IPS-NIHi11 (cell line): ENCODE measurements at places on chromosomes 6 and 20.

GRCh38 chr6:106746652-106747051 lies 117.3 kb downstream of the QRSL1 start:
- no peak for DNase-seq

- no peak for DNase-seq
Observed at GRCh38 chr6:315921-316752, 23.9 kb downstream of the DUSP22 start.

GRCh38 chr6:150451807-150452427 lies 83.1 kb downstream of the IYD start:
- no peak for DNase-seq

DNA sequence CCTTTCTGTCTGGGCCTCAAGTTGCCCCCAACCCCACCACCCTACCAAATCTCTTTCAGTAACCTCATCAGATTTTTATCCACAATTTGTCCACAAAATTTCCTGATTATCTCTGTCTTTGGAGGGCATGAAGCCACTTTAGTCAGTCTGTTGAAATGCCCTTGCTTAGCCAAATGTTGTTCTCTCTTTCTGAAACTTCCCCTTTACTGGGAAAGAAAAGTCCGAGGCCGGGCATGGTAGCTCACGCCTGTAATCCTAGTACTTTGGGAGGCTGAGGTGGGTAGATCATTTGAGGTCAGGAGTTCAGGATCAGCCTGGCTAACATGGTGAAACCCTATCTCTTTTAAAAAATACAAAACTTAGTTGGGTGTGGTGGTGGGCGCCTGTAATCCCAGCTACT lies 33.8 kb downstream of the TOMM6 start:
- DNase-seq: no peak

DNA sequence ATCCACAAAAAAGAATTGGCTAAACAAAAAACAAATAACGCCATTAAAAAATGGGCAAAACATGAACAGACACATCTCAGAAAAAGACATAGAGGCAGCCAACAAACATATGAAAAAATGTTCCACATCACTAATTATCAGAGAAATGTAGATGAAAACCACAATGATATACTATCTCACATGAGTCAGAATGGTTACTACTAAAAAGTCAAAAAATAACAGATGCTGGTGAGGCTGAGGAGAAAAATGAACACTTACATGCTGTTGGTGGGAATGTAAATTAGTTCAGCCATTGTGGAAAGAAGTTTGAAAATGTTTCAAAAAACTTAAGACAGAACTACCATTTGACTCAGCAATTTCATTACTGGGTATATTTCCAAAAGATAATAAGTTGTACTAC lies 430.1 kb upstream of the JAG1 start:
- no peak for DNase-seq

DNA sequence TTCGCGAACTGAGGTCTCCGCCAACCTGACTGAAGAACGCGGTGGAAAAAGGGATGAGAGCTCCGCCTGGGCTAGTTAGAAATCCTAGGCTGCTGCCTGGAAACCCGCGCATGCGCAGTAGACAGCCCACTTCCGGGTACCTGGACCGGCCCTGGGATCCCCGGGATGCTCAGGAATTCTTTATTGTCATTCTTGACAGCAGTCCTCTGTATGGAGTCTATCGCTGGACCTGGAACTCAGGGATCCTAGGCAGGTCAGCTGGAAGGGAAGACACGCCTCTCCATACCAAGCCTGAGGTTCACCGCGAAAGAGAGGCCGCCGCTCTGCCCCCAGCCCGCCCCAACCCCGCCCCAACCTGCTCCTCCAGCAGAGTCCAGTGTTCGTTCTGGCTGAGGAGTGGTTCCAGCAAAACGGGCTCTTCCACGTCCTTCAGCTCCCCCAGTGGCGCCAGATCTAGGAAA lies 1379.2 kb upstream of the DEFB115 start:
- DNase-seq: peak; percentile 49

DNA sequence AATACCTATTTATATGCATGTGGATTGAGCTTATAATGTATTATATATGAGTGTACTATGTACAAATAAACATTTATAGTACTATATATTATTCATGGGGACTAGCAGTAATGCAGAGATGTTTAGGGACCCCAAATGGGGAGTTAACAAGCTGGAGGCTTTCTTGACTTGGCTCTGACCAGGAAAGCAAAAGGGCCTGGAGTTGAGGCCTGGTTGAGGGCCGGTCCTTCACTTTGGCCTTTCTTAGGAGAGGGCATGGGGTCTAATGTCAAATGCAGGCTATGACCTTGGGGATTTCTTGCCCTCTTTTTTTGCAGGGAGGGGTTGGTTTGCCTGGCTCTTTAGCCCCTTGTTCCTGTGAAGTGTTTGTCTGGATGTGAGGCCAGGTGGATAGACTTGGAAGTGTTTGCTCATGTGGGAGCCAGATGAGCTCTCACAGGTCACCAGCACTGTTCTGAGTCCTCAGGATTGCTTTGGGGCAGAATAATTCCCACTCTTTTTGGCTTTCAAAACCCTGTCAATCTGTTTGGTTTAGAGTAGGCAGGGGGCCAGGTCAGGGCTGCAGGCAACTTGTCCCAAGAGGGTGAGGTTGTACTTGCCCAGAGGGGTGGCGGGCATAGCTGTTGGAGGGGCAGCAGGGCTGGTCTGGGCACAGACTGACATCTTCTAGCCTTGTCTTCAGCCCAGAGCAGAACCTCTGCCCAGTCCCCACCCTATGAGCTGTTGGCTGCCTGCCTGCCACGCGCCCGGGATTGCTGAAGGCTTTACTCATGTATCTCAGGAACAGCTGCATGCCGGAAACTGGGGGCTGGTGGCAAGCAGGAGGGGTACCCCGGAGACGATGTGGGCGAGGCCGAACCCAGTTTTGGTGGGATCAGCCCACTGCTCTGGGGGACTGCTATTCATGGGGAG lies 14.6 kb downstream of the TJAP1 start:
- no peak for DNase-seq

DNA sequence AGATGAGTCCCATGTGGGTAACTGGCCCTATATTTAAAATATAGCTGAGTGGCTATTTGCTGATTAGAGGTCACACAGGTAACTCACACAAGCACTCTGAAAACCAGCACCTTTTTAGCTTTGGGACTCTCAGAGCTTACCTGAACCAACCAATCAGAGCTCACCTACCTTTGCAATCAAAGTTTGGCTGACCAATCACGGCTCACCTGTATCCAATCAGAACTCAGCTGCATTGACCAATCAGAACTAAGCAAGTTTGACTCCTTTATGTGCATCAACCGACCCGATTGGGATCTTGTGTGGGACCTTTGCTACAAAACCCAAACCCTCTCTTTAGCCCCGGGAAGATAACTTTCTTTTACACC lies 106.8 kb upstream of the NXT1 start:
- DNase-seq: no peak

DNA sequence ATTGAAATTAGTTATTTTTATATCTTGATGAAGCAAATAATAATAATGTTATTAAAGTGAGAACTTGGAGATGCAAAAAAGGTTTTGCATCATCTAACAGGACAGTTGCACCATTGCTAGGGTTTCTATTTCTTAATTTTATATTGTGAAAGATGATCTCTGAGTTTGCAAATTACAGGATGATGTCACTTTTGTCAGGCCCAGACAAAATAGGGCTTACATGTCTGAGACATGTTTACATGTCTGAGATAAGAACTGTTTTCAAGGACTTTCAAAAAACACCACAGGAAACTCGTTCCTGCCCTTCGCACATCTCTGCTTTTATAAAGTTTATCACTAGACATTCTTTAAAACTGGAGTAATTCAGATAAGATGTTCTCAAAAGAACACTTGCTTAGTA lies 1075.8 kb upstream of the MANEA start:
- no peak for DNase-seq

DNA sequence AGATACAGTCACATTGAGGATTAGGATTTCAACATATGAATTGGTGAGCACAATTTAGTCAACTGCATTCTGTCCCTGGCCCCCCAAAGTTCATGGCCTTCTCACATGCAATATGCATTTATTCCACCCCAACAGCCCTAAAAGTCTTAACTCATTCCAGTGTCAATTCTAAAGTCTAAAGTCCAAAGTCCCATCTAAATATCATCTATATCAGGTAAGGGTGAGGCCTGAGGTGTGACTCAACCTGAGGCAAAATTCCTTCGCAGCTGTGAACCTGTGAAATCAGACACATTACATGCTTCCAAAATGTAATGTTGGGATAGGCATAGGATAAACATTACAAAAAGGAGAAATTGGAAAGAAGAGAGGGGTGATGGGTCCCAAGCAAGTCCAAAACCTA lies 27.8 kb downstream of the CLIC5 start:
- no peak for DNase-seq

- DNase-seq: no peak
Observed at GRCh38 chr6:65706436-65706835, 590 bp downstream of the EYS start.

- no peak for DNase-seq
Observed at GRCh38 chr6:21590346-21590745, 3.2 kb upstream of the SOX4 start.

GRCh38 chr20:56587307-56588041 lies 41.6 kb upstream of the TFAP2C start:
- no peak for DNase-seq

DNA sequence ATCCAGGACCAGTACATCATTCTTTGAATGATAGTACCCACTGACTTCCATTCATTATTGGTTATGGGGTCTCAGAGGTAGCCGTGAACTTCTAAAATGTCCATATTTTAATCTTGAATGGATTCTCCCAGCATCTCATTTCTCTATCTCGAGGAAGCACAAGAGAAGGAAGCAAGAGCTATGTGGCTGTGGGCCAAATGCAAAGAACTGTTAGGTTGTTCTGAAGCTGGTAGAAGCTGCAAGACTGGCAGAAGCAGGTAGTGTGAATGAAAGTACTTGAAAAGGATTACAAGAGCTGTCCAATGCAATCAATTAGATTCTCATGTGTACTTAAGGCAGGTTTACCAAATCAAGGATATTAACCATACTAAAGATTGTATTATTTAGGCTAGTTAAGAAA lies 1131.8 kb downstream of the GRIK2 start:
- DNase-seq: no peak

- DNase-seq: no peak
Observed at GRCh38 chr6:82385961-82386360, 22.3 kb downstream of the TPBG start.

- no peak for DNase-seq
Observed at GRCh38 chr6:137084865-137085617, 40.3 kb upstream of the IL20RA start.

GRCh38 chr20:924639-925038 lies 8.5 kb upstream of the ANGPT4 start:
- DNase-seq: no peak

- DNase-seq: no peak
Observed at GRCh38 chr6:7978736-7979135, 68.1 kb upstream of the TXNDC5 start.

DNA sequence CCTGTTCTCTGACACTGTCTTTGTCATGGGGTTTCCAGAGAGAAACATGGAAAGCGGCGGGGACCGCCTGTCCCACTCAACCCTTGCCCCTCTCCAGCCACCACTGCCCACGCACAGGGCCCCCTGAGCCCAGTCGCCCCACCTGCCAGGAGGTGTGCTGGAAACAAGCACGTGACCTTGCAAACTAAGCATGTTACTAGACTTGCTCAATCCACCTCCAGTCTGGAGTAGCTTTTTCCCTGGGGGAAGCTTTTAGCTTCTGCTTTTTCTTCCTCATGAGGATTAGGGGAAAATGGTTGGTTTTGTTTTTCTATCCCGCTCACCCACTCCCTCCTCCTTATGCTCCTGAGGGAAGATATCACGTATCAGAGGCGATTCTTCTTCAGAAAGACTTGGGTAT lies 105.7 kb downstream of the PLEKHG1 start:
- DNase-seq: no peak
